ENCODE measurements at places on chromosomes 1 and 21. TPM values are rescaled to one million over a fixed set of nuclear protein-coding genes. Genes with fewer than 3 reads are reported as not detected.
A peak's percentile ranks its signal among the peaks of the same experiment; 100 is the strongest.

FHAD1 gene
- total RNA-seq, result 0.31 TPM

UBASH3A gene
- not detected for total RNA-seq

CD101 gene
- total RNA-seq, result 1.1 TPM

TDRD5 gene
- total RNA-seq, result 2.7 TPM

GRCh38 chr1:45792744-45793143 is 10.7 kb upstream of the MAST2 start:
- DNase-seq, result no peak

GRCh38 chr21:38227401-38227800 is 29.4 kb upstream of the KCNJ15 start:
- no peak for DNase-seq

- DNase-seq, result no peak
Measured at GRCh38 chr1:34361781-34362357, 185.2 kb downstream of the C1orf94 start.

- DNase-seq, result no peak
Measured at GRCh38 chr1:245177071-245177900, 22.5 kb downstream of the KIF26B start.

DNA sequence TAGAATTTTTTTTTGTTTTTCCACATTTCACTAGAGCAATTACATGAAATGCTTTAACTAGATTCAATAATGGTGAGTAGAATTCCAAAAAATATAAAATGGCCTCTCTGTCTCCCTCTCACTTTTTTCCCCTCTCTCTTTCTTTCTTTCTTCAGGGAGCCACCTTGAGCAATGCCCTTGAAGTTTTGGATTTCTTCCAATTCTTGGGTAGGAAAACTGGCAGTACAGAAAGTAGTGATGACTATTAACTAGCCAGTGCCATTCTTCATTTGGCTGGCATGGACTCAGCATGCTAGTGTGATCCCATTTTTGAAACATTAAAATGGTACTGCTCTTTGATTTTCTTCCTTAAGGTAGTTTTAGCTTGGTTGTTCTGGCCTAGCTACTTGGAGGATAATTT is 4.5 kb upstream of the FNBP1L start:
- no peak for DNase-seq

DNA sequence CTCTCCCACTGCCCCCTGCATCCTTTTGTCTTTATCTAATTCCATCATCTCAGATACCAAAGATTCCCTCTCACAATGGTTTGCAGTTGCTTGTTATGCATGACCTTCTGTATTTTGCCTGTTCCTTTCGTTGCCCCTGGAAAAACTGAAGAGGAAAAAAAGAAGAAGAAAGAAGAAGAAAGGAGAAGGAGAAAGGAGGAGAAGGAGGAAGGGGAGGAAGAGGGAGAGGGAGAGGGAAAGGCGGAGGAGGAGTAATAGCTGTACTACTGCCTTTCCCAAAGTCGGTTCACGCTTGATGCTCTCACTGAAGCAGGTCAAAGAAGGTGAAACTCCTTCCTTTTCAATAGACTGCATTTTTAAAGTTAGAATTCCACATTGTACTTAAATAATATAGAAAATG is 513.8 kb downstream of the PTPRC start:
- no peak for DNase-seq

DNA sequence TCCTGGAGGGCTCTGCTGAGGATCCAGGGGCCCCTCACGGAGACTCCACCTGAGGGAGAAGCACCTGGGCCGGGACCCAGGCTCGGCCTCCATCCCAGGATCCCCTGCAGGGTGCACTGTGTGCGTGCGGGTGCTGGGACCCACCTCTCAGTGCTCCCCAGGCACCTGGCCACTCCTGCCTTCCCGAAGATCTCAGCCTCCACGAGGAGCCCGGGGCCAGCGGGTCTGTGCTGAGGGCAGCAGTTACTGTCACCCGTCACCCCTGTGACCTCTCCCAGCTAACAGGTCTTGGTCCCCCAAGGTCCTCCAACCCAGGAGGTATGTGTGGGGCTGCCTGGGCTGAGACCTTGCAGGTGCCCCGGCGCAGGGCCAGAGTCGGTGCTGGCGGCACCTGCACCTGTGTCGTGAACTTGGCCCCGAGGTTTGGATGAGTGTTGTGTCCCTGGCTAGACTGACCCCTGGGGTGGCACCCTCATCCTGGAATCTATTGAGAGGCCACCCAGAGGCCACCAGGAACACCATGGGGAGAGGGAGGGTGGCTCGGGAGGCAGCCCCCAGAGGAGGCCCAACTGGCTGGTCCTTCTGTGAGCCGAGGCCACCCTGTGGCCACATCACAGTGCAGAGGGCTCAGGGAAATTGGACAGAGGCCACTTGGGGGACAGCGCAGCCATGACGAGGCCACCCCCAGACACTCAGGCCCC is 17.7 kb downstream of the MORN1 start:
- DNase-seq, result no peak

GRCh38 chr1:87883906-87884305 is 555.2 kb downstream of the LMO4 start:
- no peak for DNase-seq

DNA sequence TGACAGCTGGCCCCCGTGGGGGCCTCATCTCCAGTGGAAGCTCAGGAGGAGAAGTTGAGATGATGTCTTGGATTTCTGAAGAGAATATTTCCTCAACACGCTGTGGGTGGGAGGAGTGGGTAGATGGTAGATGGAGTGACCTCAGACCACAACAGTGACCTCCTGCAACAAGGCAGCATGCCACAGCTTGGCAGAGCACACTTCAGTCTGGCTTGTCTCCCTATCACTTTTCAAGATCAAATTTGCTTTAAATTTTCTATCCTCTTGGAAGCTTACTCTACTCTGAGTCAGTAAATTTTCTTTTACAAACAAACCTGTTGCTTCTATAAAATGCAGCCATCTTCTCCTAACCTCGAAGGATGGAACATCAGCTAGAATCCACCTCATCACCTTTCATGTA is 59.7 kb downstream of the NTPCR start:
- no peak for DNase-seq

- DNase-seq, result no peak
Measured at GRCh38 chr1:201061886-201062285, 38.4 kb upstream of the KIF21B start.

- DNase-seq, result no peak
Measured at GRCh38 chr21:36744190-36744559, 45.3 kb downstream of the SIM2 start.

GRCh38 chr1:3002349-3003038 is 18.8 kb upstream of the ACTRT2 start:
- no peak for DNase-seq

GRCh38 chr1:100530880-100531487 is 7.0 kb upstream of the GPR88 start:
- DNase-seq, result no peak

- DNase-seq, result no peak
Measured at GRCh38 chr1:206794294-206794908, 22.1 kb upstream of the IL10 start.

GRCh38 chr1:43440358-43440757 is 13.4 kb downstream of the HYI start:
- DNase-seq, result no peak

DNA sequence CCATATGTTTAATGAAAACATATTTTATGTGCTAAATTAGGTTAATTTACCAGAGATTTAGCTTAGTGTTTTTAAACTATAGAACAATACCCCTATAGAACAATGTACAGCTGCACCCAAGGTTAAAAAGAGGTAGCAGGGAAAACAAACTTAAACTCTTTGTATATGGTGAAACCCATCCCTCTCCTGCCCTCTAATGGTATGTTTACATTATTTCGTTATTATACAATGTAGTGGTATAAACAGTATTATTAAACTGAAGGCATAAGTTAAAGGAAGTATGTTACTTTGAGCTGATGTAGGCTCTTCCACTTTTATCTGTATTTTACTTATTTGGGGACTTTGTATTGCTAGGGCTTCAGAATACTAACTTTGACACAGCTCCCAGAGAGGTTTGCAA is 16.7 kb upstream of the ZYG11A start:
- DNase-seq, result no peak

- no peak for DNase-seq
Measured at GRCh38 chr1:83637009-83637408, 361.9 kb downstream of the TTLL7 start.

DNA sequence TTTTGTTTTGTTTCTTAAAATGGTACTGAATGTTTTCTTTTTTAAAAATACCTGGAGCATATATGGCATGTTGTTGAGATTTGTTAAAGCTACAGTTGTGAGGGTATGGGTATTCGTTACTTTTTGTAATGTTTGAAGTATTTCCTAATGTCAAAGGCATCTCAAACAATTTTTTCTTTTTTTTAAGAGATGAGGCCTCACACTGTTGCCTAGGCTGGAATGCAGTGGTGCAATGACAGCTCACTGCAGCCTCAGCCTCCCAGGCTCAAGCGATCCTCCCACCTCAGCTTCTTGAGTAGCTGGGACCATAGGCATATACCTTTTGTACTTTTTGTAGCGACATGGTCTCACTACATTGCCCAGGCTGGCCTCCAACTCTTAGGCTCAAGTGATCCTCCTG is 16.1 kb downstream of the CLCN6 start:
- DNase-seq, result no peak

- DNase-seq, result peak; percentile 68
Measured at GRCh38 chr1:201447903-201448871, 20.8 kb downstream of the PHLDA3 start.

DNA sequence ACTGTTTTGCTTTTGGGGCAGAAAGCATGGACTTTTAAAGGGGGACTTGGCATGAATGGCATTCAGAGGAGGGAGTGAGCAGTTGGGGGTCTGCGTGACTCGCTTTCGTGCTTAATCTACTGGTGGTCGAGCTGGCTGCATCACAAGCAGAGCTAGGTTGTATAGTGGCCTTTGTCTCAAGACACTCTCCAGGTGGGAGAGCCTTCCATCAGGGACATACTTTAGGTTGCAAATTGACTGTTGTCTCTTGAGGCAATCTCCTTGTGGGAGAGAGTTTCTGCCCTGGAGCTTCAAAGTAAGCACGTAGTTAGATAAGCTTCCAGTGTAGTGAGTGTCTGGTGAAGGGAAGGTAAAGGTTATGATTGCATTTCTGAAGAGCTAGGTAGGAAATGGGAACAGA is 93.9 kb downstream of the C1orf21 start:
- DNase-seq, result no peak

DNA sequence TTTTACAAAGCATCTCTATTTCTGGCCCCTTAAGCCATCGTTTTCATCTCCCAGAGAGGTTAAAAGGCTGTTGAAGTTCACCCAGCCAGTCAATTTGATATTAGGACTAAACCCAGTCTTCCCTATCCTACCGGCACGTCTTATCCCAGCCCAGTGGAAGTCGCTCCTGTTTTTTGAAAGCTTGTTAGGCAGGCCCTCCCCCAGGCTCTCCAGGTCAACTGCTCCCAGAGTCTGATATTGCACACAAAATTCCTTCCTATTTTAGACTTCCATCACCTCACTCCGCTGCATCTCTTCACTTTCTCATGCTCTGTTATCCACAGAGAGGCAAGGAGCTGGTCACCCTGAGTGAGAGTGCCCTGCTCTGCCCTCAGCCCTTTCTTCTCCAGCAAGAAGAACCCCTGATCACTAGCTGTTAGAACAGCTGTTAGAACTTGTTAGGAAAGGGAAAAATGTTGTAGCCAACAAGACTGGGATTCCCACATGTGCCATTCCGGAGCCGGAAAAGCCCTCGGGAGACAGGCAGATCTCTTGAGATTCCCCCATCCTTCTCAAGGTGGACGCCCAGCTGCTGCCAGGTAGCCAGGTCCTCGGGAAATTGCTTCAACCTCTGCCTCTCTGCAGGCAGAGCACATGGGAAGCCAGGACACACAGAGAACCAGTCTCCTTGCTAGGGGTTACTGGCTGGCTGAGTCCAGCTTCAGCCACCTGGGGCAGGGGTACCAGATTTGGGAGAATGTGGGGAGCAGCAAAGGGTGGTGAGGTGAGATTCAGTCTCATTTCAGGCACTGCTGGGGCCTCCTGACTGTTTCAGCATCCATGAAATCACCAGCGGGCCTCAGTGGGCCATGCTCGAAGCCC is 25.7 kb downstream of the PLXNA2 start:
- no peak for DNase-seq

DNA sequence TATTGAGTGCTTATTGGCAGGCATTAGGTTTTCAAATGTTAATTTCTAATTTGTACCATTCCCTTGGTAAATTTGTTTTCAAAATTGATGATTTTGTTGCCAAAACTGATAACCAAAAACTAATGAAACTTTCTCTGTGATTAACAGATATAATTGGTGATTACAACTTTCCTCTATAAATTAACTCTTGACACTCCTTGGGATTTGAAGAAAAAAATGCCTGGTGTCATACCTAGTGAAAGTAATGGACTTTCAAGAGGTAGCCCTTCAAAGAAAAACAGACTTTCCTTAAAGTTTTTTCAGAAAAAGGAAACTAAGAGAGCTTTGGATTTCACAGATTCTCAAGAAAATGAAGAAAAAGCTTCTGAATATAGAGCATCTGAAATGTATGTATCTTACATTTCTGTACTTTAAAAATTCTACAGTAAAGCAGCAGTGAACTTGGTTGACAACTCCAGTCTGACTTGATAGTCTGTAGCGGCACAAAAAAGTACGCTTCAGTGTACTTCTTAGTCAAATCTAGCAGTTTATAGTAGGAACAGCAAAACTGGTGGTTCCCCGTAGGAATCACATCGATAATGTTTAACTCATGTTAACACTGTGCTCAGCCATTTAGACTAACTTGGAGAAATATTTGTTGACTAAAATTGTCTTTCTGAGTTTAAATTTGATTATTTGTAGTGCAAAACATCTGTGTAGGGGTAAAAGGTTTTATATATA is 3.0 kb downstream of the USP1 start:
- DNase-seq, result no peak

- no peak for DNase-seq
Measured at GRCh38 chr1:170146720-170147263, 1.0 kb downstream of the NTMT2 start.

DNA sequence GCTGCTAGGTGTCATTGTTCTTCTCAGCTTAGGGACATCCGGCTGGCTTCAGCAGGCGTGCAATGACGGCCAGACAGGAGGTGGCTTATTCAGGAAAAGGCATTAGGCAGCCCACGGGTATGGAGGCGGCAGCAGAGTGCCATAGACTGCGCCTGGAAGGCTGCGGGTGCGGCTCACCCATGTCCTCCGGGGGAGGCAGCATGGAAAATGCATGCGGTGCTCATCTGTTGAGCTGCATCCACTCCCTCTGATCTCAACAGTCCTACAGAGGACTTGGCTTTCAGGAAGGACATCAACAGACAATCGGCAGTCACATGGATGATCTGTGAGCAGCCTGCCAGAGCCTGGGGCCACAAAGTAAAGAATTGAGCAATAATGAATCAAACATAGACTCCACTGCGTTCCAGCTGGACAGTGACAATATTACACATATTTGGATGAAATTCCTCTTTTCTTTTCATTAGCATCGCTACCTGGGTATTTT is 42.9 kb downstream of the UMODL1 start:
- DNase-seq, result peak; percentile 39

DNA sequence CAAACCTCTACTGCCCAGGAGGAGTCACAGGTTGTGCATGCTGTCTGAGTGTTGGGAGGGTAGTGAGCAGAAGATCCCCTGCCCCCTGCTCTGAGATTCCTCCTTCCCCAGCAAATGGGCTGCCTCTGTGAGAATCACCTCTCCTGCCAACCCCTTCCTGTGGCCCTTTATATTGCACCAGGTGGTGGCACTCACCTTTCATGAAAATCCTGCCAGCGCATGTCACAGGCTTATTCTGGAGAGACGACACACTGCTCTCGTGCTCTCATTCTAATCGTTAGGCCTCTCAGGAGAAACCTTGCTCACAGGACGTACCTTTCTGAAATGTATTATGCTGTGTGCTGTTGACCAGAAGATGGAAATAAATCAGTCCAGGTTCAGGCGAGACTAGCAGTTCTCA is 113.7 kb downstream of the RGL1 start:
- DNase-seq, result no peak

GRCh38 chr1:6794164-6794563 is 8.9 kb downstream of the CAMTA1 start:
- no peak for DNase-seq

GRCh38 chr1:235741294-235741693 is 91.7 kb upstream of the GNG4 start:
- DNase-seq, result no peak

Data from occipital lobe (tissue), 3 donors.